ENCODE measurements at places on chromosomes 16 and 17.

DNA sequence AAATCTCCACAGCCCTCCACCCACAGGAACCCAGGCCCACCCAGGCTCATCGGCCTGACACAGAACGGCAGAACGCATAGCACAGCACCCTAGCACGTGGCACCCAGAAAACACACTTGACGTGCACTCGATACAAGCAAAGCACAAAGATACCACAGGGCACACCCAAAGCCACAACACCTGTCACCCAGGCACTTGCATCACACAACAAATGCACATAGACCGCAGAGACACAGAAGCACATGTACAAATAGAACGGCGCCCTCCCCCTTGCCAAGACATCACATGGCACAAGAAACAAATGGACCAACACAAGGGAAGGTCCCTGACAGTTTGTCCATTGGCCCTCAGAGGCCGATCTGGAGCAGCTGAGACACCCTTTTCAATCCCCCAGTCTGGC lies 147.7 kb upstream of the WSCD1 start:
- DNase-seq, result no peak

DNA sequence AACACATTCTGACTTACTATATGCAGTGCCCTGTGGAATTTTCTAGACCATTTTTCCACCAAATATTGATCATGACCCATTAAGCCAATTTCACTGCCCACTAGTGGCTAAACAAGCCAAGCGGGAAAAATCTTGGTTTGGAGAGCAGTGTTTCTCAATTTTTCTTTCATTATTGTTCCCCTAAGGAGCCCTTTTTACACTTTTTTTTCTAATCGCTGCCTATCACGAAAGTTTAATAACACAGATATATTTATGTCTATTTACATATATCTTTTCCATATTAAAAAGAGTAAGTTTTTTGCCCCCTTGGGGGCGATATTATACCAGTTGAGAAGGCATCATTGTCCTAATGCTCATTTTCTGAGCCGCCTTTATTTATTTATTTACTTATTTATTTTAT lies 10.8 kb upstream of the TLCD3B start:
- no peak for DNase-seq

GRCh38 chr17:73952480-73953205 lies 250.8 kb upstream of the RPL38 start:
- DNase-seq, result peak; percentile 14

- no peak for DNase-seq
Observed at GRCh38 chr16:35102780-35103403, 1643.5 kb downstream of the TP53TG3F start.

DNA sequence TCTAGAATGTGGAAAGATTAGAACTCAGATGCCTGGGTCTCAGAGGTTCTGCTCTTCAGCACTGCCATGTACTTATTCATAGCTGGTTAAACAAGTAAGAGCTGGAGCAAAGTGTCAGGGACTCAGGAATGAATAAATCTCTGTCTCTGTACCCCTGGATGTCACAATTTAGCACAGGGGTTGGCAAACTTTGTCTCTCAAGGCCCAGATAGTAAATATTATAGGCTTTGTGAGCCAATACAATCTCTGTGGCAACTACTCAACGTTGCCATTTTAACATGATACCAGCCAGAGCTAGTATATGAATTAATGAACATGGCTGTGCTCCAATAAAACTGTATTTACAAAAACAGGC lies 220.3 kb upstream of the MON1B start:
- no peak for DNase-seq

GRCh38 chr17:57902800-57903759 lies 52.1 kb downstream of the CUEDC1 start:
- peak; percentile 52 for DNase-seq

DNA sequence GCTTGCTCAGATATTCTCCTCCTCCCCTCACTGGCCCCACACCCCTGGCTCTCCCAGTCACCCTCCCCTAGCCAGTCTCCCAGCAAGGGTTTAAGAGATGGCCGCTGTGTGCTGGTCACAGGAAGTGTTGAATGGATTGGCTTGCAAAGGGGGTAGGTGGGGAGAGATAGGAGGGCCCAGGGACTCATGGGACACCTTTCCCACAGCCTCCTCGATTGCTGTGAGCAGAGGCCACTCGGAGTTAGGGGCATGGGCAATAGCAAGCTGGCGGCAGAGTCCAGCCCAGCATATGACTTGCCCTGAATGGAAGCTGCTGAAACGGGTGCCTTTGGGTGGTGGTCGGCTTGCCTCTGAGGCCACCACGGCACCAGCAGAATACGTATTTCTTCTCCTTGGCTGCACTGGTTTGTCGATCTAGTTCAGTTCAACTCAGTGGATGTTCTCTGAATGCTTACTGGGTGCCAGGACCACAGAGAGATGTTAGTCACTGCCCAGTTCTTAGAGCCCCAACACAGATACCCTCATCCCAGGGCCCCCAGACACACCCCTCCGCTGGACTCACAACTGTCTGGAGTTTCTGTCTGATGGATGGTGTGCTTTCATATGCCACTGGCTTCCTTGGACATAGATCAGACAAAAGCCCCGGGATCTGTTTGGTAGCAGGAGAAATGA lies 6.0 kb downstream of the WFIKKN2 start:
- no peak for DNase-seq

Measured in CD4-positive, alpha-beta T cell treated with Interferon alpha-2 for 1 hour (primary cell).